PC-9 (cell line): ENCODE measurements at places on chromosomes 1 and 21.

DNA sequence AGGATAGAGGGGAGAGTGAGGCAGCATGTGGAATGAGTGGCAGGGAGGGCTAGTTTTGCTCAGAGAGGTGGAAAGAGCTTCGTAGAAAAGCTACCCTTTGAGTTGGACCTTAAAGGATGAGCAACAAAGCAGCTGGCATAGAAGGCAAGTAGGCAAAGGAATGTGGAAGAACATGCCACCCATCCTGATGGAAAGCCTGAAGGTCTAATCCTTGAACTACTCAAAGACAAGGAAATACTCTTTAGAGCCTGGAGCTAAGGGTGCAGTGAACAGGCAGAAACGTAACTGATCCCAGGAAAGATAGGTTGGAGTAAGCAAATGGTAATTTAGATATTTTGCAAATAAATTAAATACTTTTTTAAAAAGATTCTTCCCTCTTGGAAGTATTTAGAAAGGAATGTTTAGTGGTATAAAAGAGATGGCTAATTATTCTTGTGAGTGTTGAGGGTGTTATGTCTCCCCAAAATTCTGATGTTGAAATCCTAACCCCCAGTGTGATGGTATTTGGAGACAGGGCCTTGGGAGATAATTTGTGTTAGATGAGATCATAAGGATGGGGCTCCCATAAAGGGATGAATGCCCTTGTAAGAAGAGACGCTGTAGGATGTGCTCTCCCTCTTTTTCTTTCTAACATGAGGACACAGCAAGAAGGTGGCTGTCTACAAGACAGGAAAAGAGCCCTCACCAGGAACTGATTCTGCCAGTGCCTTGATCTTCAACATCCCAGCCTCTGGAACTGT lies 308.1 kb upstream of the RUNX1 start:
- DNase-seq = peak; percentile 5

DNA sequence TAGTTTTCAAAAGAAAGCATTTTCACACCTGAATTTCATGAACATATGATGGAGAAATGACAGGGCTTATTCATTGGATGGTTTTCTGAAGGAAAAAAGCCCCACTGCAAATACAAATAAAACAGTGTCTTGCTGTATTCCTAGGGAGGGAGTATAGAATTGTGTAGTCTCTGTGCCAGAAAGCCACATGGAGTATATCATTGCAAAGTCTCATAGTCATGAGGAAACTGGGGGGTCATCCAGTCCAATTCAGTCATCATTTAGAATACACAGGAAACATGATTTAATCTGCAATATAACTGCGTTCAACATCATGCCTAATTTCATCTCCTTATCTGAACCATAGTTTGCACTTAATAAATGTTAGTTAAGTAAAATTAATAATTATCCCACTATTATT lies 222.3 kb downstream of the NTNG1 start:
- no peak for DNase-seq

GRCh38 chr1:200432586-200432985 lies 22.8 kb upstream of the ZNF281 start:
- DNase-seq = no peak

DNA sequence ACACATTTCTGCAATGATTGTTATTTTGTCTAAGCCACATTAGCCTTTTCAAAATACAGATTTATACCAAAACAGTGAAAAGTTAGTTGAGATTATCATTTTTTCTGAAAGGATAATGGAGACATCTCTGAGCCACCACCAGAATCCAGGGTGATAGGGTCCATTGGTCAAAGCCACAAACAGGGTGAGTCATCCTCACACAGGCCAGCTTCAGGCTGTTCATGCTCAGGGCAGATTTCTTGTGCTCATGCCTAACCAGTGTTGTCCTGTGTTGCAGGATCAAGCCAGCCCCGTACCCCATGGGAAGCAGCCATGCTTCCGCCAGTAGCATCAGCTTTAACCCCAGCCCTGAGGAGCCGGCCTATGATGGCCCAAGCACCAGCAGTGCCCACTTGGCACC lies 13.4 kb downstream of the ELOA start:
- no peak for DNase-seq

- DNase-seq = no peak
Measured at GRCh38 chr21:40436261-40436660, 410.7 kb downstream of the DSCAM start.

DNA sequence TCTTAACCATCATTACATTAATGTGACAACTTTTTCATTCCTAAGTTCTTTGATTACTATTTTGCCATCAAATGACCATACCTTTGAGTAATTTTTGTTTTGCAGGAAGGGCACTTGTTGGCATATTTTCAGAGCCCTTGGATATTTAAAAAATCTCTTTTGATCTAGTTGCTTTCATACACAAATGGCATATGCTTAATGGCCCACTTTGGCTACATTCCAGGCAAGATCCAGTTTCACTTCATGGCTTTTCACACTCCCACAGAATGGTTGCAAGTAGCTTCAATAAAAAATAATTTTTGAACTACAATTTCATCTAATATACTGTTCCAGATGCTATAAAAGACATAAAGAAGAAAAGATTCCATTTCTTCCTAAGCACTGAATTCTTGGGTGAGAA lies 18.1 kb downstream of the ADAM30 start:
- no peak for DNase-seq

DNA sequence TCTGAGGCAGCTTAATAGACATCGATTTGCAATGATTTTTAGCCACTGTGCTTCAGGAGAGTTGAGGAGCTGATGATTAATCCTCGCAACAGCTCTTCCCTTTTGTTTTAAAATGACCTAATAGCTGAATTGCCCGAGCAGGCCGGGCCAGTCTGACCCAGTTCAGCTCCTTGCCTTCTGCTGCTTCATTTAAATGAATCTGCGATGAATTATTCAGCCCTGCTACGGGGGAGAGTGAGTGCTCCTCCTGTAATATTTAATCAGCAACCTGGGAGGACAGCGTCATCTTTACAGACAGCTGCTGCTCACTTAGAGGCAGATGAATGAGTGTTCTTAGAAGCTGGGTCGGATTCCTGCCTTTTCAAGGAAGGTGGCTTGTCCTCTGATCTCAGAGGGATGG lies 325.1 kb downstream of the CAMTA1 start:
- DNase-seq = no peak

DNA sequence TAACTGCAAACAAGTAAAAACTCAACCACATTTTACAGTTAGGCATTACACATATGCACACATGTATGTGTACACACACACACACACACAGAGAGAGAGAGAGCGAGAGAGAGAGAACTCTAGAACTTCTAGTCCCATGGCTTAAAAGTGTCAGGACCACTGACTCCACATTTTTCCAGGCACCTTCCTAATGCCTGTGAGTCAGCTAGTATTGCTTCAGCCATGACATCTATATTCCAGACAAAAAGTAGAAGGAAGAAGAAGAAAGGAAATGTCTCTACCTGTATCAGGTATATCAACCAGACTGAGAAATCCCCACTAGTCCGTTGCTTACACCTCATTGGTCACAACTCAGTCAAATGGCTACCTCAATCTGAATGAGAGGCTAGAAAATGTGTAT lies 31.9 kb upstream of the TACSTD2 start:
- no peak for DNase-seq

DNA sequence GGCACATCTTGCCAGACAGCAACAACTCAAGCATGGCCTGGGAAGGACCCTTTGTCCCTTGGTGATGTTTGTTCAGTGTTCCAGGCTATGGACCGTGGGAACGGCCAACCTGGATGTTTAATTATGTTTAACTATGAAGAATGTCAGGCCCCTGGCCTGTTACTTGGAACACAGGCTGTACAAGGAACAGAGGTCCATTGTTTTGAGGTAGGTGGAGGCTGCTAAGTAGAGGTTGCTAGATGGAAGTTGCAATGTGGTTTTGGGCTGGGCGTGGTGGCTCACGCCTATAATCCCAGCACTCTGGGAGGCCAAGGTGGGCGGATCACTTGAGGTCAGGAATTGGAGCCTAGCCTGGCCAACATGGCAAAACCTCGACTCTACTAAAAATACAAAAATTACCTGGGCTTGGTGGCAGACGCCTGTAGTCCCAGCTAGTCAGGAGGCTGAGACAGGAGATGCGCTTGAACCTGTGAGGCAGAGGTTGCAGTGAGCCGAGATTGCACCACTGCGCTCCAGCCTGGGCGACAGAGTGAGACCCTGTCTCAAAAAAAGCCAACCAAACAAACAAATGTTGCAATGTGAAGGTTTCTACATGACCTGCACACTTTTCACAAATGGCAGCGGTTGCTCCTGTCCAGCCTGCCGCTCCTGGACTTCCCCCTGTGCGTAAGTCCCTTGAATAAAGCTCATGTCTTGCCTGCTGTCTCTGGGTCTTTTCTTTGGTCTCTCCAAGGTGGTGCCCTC lies 2.5 kb upstream of the LEFTY1 start:
- DNase-seq = no peak

- DNase-seq = no peak
Measured at GRCh38 chr1:84899969-84900368, 7.0 kb upstream of the LPAR3 start.

DNA sequence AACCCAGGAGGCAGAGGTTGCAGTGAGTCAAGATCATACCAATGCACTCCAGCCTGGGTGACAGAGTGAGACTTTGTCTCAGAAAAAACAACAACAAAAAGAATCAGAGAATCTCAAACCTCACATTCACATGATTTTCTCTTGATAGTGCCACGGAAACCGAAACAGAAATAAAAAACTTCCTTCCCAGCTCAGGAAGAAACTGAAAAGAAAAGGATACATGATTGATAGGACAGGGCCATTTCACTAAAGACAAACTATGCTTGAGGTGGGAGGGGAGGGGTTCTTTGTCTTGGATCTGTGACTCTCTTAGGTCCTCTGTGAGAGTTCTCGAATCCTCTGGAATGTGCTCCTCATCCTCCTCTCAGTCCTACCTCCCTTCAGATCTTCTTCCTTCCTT lies 19.8 kb upstream of the CD53 start:
- no peak for DNase-seq

DNA sequence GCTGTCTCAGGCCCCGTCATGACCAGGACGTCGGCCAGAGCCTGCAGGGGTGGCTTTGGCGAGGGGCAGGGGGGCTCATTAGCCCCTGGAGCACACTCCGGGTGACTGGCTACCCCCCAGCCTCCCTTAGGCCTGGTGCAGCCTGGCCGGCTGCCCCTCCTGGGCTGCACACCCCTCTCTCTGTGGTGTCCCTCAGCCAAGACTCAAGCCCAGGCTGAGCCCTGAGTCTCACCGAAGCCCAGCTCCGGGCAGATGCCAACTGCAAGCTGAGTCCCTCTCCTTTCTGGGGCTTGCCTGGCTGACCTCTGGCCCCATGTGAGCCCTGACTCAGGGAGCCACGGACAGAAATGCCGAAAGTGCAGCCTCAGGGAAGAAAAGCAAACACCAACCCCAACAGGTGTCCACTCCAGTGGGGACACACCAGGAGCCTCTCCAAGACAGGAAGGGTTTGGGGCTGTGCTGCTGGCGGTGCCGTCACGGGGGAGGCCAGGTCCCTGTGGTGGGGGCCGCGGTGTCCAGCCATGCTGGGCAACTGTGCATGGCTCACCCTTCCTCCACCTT lies 5.3 kb upstream of the IBA57 start:
- no peak for DNase-seq

- no peak for DNase-seq
Measured at GRCh38 chr1:202967684-202968281, 726 bp upstream of the CYB5R1 start.

GRCh38 chr1:155636397-155637153 lies 26.6 kb downstream of the MSTO1 start:
- no peak for DNase-seq

GRCh38 chr1:52691821-52692220 lies 6.3 kb downstream of the COA7 start:
- no peak for DNase-seq

GRCh38 chr1:167367705-167368104 lies 147.0 kb downstream of the POU2F1 start:
- DNase-seq = no peak

DNA sequence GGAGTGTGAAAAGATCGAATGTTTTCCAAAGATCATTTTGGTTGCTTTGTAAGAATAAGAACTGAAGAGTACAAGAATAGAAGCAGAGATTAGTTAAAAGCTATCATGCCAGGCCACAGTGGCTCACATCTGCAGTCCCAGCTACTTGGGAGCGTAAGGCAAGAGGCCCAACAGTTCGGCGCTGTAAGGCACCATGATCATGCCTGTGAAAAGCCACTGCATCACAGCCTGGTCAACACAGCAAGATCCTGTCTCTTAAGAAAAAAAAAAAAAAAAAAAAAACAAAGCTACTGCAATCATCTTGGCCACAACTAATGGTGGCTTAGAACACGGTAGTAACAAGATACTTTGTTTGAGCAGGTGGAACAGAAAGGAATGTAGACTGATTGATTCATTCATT lies 116.2 kb downstream of the EIF4G3 start:
- DNase-seq = no peak

GRCh38 chr1:208202333-208202995 lies 41.7 kb downstream of the PLXNA2 start:
- no peak for DNase-seq

DNA sequence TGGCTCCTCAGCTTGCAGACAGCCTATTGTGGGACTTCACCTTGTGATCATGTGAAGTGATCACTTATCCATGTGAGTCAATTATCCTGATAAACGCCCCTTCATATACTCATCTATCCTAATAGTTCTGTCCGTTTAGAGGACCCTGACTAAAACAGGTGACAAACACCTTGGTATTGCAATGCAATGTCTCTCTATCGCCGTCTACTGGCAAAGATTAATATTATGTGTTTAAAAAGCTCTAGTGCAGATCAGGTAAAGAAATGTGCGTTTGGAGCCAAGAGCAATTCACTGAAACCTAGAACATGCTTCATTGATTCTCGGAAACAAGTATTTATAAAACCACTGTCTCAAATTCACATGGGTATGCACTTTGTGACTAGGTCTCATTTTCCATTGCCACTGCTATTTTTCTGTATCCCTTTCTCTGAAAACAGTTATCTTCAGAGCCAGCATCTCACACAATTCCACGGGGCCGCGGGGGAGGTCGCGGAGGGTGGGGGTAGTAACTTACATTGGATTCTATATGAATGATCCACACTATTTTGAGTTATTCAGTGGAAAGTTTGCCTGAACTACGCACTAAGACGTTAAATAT lies 554.6 kb upstream of the NCAM2 start:
- no peak for DNase-seq

GRCh38 chr21:27476696-27477095 lies 509.8 kb upstream of the ADAMTS5 start:
- no peak for DNase-seq

GRCh38 chr1:221035662-221036153 lies 156.5 kb downstream of the HLX start:
- peak; percentile 36 for DNase-seq

DNA sequence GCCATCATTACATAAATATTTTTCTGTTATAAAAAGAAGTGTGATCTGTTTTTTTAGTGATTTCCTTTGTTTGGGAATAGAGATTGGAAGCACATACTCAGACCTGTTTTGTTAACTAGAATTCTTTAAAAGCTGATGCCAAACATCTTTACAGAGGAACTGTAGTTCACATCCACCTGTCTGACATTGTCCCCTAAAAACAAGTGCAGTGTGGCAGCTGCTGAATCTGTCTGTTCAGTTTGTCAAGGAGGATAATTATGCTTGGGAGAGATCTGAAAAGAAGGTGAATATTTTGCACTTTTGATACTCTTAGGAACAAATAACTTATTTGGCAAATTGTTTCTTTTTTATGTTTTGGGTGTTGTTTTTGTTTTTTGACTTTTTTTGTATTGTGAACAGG lies 13.6 kb downstream of the AGMAT start:
- no peak for DNase-seq
